ENCODE measurements at places on chromosomes 2 and 18.

DNA sequence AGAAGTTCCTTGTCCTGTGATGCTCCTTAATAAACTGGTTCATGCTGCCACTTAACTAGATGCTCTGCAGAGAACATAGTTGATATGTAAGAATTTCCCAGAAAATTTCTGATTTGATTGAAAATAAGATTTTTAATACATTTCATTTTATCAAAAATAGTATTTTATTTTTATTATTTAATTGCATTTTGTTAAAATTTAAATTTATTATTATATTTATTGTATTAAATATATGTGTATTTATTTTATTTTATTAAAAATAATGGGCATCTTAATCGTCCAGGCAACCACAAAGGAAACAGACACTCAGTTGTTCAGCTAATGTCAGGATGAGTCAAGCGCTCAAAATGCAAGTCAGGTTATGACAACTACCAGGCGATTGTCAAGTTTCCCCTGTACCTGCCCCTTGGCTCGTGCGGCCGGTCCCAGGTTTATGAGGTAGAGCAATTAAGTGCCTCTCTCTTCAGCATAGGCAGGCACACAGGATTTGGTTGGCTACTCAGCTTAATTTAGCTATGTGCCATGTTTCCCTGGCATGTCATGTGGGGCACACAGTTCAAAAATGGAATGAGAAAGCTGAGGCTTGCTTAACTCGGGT lies 361.2 kb downstream of the RND3 start:
- no peak for DNase-seq

DNA sequence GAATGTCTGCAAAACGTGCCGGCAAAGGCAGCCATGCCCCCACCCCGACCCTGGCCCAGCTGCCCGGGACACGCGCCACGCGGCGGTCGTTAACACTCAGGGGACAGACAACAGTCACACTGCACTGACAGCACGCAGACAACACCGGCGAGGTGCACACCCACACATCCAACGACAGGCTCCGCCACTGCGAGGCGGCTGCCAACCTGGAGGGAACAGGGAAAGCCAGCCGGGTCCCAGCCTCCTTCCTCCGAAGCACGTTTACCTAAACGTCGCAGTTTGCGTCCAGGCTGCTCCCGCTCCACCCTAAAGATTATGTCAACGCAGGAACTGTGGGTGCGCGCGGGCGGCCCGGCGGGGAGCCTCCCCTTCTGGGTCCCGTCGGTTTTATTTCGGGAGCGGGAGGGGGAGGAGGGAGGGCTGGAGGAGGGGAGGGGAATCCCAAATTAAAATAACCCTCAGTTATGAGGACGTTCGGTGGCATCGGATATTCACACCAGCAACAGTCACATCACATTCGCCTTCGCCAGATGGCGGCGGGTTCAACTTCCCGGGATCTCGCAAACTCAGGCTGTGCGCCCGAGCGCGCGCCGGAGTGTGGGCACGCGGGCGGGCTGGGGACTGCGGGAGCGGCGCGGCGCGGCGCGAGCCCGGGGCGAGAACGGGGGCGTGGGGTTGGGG lies 644 bp downstream of the PTGR3 start:
- peak; percentile 57 for DNase-seq

DNA sequence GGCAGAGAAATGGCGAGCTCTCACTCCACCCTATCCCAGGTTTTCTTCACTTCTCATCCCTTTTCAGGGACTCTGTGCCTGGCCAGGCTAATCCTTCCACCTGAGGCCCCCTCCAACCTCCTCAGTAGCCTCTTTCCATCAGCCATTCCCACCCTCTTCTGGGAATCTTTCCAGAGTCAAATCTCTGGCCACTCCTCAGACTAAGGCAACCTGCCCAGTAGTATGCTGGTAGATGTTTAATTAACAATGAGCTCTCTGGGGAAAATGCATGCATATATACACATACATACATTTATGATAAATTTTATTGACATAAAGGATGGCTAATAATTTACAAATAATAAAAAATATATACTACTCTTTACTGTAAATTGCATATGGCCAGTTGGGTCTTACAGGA lies 11.4 kb upstream of the ASPRV1 start:
- DNase-seq = no peak

GRCh38 chr18:57659460-57660102 lies 37.9 kb upstream of the NARS1 start:
- DNase-seq = no peak

DNA sequence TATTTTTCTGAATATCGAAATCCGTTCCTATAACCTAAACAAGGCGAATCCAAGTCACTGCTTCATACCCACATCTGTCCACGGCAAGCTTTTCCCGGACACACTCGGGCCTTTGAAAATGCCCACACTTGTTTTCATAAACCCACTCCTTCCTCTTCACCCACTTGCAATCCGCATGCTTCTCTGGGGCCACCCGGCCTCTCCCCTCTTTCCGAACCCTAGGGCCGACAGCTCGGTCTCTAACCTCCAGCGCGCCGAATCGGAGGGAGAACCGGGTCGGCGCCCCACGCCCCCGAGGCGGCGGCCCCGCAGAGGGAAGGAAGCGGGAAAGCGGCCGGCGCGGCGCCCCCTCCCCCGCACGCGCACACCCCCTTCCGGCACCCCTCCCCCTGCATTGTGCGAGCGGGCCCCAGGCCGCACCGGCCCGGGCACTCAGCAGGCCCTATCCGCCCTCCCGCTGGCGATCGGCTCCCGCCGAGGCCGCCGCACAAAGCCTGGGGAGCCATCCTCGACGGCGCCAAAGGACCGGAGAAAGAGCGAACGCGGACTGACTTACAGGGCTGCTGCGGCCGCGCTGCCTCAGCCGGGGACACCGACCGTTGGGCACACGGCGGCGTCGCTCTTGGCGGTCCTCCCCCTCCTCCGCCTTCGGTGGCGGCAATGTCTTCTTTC lies 467 bp downstream of the PUM2 start:
- peak; percentile 52 for DNase-seq

DNA sequence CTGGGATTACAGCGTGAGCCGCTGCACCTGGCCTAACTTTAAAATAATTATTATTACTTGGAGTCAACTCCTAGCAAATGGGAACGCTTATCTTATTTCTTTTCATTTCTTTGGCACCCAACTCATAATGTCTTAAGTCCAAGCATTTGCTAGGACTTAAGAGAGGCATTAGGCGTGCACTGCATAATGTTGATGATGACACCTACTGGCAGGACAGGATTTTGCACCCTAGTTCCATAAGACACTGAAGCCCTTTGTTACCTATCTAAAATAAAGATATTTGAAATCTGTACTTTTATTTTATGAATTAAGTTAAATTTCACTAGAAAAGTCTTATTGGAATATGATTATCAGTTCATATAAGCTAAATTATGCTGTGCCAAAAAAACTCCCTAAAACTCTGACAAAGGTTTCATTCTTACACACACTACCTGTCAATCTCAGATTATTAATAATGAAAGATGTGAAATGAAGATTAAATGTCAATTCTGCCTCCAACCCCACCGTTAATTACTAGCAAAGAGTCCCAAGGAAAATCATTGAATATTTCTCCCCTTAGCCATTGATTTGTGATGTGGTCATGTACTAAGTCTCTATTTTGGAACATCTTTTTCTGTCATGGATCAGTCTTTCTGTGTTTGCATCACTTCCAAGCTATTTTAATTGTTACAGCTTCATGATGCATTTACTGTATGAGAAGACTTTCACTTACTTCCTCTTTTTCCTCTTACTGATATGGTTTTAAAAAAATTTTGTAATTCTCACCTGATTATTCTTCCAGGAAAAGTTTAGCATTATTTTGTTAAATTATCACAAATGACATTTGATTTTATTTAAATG lies 12.7 kb upstream of the CDH2 start:
- peak; percentile 17 for DNase-seq

GRCh38 chr2:61853847-61854563 lies at the start of gene FAM161A:
Gene FAM161A (minus strand): TSS chr2:61854060. CDS start chr2:61854041, 19 bp downstream.
- peak; percentile 89 for DNase-seq

DNA sequence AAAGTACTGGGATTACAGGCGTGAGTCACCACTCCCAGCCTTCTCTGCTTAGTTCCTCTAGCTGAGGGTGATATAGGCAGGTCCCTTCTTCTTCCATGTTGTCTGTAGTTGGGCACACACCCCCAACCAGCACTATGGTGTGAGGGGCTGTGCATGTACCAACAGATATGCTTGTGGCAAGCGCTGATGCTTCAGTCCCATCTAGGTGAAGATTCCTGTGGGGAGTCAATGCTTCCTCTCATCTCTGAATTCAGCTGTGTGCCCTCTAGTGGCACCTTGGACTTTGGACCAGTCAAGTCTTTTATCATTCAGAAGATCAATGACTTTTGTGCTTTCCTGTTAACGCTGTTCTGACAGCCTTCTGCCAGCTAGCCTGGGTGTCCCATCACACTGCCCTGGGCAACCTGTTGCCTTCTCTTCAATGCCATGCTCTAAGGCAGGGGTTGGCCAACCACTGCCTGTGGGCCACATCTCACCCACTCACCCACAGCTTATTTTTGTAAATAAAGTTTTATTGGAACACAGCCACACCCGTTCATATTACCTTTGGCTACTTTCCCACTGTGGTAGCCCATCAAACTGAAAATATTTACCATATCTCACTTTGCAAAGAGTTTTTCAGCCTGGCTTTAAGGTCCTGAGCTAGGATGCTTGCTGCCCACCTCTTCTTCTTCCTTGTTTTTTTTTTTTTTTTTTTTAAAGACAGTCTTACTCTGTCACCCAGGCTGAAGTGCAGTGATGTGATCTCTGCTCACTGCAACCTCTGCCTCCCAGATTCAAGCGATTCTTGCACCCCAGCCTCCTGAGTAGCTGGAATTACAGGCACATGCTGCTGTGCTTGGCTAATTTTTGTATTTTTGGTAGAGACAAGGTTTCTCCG lies 51.0 kb downstream of the NPAS2 start:
- DNase-seq = no peak

- DNase-seq = no peak
These were observed 28.9 kb upstream of the LMAN1 start for GRCh38 chr18:59387687-59388565.

DNA sequence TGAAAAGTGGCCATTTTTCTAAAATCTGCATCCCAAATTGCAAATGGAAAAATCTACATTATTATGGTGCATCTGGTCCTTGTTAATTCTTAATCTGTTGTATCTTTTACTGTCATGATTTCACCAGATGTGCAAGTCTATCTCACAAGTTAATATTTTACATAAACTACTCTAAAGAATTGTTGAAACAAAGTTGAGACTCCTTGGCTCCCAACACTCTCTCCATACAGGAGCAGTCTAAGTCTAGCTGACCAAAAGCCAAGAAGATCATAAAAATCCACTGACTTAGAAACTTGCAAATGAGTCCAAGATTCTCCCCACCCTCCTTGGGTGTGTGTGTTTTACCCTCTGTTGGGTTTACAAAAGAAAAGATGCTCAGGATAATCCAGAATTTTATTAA lies 85.1 kb downstream of the NCKAP5 start:
- no peak for DNase-seq

- no peak for DNase-seq
These were observed 100.7 kb downstream of the ANKRD44 start for GRCh38 chr2:197209742-197210408.

DNA sequence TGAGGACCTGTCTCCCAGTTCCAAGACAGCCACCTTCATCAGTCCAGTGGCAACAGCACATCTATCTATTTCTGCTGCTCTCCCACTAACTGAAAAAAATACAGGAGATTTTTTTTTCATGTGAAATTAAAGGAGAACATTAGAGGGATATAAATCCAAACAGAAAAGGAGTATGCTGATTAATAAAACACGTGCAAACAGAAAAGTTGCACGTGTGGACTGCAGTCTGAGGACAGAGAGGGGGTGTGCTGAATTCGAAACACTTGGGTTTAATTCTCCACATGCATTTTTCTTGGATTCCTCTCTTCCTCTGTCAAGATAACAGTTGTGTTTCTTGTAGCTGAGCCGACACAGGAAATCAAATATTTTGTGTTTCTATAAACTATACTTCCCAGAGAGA lies 113.4 kb downstream of the CYRIA start:
- DNase-seq = no peak

DNA sequence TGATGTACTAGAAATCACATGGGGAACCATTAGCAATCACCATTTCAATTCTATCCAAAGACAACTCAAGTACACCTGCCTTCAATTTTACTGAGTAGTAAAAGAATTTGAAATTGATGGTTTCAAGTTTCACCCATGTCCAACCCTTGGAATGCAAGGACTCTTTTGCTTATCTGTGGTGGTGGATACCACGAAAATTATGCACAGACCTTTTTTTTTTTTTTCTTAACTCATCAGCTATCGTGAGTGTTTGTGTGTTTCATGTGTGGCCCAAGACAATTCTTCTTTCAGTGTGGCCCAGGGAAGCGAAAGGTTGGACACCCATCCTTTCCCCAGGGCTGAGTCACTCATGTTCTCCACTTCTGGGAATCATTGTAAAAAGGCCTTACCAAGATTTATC lies 23.1 kb downstream of the ID2 start:
- DNase-seq = no peak

DNA sequence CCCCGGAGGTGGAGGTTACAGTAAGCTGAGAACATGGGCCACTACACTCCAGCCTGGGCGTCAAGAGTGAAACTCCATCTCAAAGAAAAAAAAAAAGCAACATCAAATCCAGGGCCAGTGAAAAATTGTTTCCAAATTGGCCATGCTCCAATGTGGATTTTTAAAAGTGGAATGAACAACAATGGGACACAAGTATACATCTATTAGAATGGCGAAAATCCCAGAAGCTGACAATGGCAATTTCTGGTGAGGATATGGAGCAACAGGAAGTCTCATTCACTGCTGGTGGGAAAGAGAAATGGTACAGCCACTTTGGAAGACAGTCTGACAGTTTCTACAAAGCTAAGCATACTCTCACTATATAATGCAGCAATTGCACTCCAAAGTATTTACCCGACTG lies 161.4 kb downstream of the UXS1 start:
- DNase-seq = no peak

- DNase-seq = no peak
These were observed 7.7 kb upstream of the CDC42EP3 start for GRCh38 chr2:37679072-37679695.

GRCh38 chr2:191225126-191225525 lies 20.1 kb upstream of the MYO1B start:
- DNase-seq = no peak

- no peak for DNase-seq
These were observed 247.5 kb downstream of the TFCP2L1 start for GRCh38 chr2:121037480-121037879.

DNA sequence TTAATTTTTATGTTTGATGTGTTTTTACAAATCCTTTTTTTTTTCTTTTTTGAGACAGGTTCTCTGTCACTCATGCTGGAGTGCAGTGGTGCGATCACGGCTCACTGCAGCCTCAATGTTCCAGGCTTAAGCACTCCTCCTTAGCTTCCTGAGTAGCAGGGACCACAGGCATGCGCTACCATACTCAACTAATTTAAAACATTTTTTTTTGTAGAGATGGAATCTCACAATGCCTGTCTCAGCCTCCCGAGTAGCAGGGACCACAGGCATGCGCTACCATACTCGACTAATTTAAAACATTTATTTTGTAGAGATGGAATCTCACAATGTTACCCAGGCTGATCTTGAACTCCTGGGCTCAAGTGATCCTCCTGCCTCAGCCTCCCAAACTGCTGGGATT lies 3.2 kb downstream of the NOTO start:
- no peak for DNase-seq

DNA sequence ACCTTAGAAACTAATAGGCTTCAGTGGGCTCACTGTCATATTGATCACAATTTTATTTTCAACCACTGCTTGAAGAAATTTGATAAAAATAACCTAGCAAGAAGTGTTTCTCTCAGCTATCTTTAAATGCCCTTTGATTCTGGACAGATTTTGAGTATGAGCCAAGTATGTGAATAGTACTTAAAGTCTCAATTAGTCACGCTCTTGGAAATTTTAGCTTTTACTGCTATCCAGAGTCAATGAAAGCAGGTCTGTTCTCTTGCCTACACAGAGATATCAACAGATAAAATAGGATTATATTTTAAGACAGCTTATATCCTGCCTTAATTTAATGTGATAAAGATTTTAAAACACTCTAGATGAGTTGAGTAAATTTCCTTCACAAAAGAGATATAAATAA lies 337.3 kb downstream of the CBLN2 start:
- DNase-seq = no peak

Data from head of caudate nucleus (tissue), 42 donors.